ENCODE measurements at places on chromosomes 13 and 19.

DNA sequence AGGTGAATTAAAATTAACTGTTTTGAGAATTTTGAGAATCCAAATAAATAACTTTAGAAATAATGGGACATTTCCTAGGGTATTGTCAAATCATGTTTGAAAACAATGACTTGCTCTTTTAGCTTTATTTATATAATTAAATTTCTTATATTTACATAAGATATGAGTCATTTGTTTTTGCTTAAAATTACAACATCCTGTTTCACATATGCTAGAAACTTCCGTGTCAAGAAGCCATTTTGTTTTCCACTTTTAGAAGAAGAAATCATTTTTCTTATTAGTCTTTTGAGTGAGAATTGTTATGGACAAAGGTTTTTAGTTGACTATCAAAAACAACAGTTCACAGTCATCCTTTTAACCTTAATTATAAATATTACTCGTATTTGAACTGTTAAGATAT lies 48.2 kb downstream of the DPY19L3 start:
- DNase-seq: no peak

DNA sequence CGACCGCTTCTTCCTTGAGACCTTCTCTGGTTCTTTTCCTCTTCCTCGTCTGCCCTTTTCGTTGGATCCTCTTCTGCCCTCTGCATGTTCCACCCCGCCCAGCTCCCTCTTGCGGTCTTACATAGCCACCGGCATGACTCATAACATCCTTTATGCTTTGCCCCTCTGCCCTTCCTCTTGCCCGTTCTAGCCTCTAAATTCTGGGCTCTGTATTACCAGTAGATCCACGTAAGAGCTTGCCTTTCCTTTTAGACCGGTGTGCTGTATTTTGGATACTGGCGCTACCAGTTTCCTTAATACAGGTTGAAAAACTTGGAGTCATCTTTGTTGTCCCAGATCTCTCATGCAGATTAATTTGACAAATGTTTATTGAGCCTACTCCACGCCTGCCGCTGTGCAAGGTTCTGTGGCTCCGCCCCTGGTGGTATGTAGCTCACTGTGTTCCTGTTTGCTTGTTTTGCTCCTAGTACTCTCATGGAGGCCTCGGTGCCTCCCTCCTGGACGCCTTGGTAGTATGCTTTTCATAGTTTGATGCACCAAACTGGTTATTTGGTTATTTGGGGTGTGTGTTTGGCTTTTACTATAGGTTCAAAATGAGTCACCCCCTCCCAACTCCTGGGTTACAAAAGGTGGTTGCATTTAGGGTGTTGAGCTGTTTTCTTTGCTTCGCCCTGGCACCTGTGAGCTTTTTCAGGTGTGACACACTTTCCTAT lies 1.7 kb downstream of the GTF3A start:
- DNase-seq: no peak

DNA sequence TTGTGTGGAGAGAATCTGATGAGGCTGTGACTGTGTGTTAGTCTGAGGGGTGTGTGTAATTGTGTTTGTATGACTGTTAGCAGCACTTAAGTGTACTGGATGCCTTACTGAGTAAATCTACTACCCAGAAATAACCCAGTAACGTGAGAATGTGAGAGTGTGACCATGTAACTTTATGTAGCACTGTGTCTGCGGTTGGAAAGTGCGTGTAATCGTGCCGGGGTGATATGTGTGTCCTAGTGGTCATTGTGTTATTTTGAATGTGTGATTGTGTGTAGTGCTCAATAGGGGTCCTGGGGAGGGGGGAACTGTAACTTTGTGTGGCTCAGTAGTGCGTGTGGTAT lies 550 bp downstream of the ZNF383 start:
- no peak for DNase-seq

- no peak for DNase-seq
Observed at GRCh38 chr13:81409284-81409683, 1068.4 kb upstream of the SPRY2 start.

DNA sequence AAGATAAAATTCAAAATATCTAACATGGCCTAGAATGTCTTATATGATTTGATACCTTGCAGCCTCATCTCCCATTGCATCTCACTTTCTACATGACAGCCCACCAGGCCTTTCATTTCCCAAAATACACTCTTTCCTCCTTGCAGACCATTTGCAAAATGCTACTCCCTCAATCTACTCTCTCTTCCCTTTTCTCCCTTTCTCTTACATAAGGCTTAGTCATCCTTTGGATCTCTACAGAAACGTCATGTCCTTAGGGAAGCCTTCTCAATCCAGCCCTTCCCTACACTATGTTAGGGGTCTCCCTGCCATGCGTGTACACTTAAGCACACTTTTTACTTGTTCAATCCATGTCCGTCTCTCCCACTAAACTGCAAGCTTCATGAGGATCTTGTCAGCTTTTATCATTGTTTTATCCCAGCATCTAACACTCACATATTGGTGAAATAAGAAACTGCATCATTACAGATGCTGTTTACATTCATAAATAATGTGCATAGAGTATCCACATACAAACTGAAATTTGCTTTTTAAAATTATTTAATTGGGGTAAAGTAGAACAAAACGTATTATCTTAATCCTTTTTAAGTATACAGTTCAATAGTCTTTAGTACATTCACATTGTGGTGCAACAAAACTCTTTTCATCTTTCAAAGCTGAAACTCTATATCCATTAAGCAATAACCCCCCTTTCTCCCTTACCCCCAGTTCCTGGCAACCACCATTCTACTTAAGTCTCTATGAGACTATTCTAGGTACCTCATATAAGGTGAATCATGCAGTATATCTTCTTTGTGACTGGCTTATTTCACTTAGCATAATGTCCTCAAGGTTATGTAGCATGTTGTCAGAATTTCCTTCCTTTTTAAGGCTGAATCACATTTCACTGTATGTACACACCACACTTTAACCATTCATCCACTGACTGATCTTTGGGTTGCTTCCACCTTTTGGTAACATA lies 11.5 kb upstream of the WBP4 start:
- DNase-seq: no peak

DNA sequence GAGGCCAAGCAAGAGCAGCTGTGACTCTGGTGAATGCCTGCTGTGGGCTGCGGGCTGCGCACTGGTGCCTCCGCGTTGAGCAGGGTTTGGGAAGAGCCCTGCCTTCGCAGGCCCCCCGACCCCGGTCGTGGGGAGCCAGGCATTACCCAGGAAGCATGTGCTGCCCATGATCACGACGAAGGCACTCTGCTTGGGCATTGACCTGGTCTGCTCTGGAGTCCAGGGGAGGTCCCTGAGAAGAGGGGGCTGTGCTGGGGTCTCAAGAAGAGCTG lies 19.2 kb downstream of the RANBP3 start:
- no peak for DNase-seq

DNA sequence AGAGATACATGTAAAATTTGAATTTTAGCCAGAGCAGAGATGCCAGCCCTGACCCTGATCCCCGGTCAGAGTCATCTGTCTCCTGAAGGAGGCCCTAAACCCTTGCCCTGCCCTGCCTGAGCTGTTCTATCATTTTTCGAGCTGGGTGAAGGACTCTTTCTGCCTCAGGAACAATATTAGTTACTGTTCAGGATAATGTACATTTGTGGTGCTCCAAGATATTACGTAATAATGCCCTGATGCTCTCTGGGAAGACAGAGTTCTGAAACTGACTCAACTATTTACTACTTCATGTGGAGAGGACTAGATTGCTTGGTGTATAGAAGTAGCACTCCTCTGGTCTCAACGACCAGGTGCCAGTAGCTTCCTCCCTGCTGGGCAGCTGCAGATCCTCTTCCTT lies 37.9 kb upstream of the UBL3 start:
- DNase-seq: no peak

- DNase-seq: no peak
Observed at GRCh38 chr13:98999639-98999952, 21.7 kb upstream of the DOCK9 start.

- no peak for DNase-seq
Observed at GRCh38 chr13:78402708-78403400, 200.5 kb downstream of the POU4F1 start.
